ENCODE measurements at places on chromosomes 16 and 17.

DNA sequence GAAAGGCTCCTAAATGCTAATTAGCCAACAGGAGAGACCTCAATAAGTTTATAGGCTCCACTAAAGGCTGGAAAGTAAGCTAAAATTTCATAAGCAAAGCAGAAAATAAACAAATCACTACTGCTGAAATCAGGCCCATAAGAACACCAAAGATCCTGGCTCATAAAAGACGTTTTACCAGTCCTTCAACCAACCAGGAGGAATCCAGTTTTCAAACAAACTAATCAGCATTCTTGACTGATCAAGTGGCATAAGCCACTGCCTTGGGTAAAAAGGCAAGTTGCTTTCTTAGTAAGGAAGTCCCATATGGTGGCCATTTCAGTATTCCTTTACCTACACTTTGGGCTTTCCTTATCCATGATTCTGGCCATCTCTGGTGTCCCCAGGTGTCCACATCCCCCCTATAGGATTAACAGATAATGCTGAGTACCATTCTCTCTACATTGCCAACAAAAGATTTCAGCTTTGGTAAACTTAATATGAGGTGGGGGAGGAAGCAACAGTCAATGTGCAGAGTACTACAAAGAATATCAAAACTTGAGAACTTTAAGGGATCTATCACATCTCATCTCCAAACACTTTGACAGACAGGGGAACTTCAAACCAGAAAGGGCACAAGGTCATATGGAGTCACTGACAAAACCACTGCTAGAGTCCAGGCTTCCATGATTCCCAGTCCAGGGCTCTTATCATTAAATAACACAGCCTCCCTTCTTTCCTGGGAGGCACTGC is 1.3 kb downstream of the TOM1L2 start:
- DNase-seq, result no peak

DNA sequence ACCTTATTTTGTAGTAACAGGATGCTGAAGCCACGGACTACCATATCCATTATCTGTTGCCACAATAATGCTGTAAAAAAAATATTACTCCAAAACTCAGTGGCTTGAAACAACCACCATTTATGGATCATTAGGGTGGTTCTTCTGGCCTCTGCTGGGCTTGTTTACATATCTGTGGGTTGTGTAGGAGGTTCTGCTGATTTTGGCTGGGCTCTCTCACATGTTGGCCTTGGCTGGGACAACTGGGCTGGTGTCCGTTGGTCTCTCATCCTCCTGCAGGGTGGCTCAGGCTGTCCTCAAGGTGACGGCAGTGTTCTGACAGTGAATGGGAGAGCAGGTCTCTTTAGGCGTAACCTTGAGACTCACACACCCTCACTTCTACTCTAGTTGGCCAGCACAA is 76.0 kb downstream of the GPR139 start:
- DNase-seq, result no peak

GRCh38 chr16:1074379-1074649 is 1.8 kb downstream of the SSTR5 start:
- DNase-seq, result no peak

GRCh38 chr16:851209-851810 is 50.8 kb upstream of the GNG13 start:
- DNase-seq, result no peak

DNA sequence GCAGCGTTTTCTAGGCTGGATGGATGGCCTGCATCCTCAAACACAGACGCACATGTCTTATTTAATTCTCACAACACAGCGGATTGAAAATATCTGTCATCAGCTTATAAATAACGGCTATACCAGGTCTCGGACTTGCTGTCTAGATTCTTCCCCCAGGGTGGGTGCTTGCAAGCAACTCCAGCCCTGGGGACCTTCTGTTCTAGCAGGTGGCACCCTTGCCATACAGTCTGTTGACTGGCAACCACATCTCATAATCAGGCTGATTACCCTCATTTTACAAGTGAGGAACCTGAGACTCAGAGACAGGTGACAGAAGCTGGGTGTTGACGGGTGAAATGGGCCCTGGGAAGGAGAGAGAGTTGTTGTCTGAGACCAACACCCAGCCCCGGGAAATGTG is 16.2 kb upstream of the SEZ6 start:
- DNase-seq, result no peak

- no peak for DNase-seq
Measured at GRCh38 chr16:85500220-85500619, 112.9 kb upstream of the GSE1 start.

DNA sequence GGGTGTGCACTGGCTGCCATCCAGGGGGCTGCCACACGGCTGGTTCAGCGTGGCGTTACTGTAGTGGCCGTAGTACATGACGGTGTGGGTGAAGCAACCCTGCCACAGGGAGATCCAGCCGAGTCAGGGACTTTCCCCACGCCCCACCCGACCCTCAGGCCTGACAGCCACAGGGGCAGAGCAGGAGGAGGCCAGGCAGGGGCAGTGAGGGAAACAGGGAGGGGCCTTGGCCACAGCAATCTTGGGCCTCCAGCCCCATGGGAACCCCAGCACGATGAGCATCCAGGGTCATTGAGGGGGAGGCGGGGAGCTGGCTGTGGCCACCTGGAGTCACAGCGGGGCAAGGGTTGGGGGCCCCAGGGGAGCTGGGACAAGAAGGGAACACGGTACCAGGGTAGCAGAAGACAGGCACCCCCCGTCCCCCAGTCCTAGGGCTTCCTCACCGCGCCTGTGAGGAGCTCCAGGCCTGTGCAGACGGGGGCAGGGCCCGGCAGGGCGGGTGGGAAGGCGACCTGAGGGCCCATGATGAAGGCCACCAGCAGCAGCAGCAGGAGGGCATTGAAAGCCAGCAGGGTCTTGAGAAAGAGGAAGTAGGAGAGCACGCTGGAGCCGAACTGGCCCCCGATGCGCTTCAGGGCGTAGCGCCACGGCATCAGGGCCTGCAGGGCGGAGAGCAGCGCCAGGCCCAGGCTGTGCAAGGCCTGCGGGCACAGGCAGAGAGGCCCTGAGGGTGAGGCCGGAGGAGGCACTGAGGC is 4.3 kb downstream of the TMC6 start:
- no peak for DNase-seq

All from stimulated activated naive CD4-positive, alpha-beta T cell treated with Interleukin-2 at 50 U/mL for 16 hours (primary cell).